T1000 (cell line): ENCODE measurements at places on chromosomes 12 and 14.

GRCh38 chr14:43479596-43480195, 1027.4 kb downstream of the FSCB start:
- no peak for DNase-seq

DNA sequence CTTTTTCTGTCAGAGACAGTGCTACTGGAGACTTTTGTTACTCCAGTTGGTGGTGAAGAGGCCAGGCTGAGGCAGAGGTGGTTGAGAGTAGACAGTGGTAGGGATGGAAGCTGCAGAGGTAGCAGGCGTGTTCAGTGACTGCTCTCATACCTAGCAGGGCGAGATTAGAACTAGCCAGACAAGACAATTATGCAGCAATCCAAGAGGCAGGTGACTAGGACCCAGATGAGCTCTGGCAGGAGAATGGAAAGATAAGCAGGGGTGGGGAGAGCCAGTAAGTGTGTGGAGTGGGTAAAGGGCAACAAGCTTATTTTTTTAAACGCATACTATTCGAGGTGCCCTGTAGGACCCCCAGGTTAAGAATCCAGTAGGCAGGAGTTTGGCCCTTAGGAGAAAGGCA, 4.8 kb downstream of the PPP1R36 start:
- DNase-seq, result no peak

DNA sequence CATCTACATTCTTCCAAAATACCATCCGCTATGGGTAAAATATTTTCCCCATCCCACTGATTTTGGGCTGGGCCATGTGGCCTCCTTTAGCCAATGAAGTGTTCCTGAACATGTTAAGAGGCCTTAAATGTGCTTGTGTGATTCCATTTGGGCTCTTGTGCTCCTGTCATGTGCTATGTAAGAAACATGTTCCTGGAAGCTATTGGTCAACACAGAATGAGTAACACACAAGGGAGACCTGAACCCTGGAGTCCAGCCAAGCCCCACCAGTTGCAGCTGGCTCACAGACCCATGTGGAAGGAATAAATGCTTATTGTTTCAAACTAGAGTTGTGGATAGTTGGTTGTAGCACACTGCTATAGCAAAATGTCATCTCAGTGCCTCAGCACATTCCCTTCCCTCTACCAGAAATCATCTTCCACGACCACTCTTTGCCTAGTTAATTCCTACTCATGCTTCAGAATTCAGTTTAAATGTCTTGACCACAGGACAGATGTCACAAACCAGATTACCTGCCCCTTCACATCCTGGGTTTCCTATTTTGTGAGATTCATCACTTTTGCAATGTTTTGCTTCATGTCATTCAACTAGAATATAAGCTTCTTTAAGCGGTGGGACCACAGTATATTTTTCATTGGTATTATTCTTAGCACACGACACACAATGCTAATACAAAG, 217.3 kb upstream of the EEA1 start:
- DNase-seq, result no peak

GRCh38 chr12:70948236-70948975, 27.9 kb upstream of the PTPRR start:
- no peak for DNase-seq

DNA sequence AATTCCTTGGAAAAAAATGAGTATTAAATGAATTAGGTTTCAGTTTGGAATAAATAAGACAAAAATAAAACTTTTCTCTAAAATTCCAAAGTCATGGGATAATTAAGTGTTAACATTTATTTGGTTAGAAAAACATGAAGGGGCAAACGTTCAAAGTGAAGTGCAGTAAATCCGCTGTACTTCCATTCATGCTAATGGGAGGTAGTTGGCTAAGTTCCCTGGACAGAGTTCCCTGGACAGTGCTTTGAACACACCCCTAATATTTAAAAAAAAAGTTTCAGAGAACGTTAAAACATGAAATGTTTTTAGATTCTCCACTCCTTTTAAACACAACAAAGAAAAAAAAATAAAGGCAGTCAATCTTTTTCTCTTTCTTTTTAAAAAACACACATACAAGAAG, 16.3 kb downstream of the ALX1 start:
- DNase-seq, result no peak

DNA sequence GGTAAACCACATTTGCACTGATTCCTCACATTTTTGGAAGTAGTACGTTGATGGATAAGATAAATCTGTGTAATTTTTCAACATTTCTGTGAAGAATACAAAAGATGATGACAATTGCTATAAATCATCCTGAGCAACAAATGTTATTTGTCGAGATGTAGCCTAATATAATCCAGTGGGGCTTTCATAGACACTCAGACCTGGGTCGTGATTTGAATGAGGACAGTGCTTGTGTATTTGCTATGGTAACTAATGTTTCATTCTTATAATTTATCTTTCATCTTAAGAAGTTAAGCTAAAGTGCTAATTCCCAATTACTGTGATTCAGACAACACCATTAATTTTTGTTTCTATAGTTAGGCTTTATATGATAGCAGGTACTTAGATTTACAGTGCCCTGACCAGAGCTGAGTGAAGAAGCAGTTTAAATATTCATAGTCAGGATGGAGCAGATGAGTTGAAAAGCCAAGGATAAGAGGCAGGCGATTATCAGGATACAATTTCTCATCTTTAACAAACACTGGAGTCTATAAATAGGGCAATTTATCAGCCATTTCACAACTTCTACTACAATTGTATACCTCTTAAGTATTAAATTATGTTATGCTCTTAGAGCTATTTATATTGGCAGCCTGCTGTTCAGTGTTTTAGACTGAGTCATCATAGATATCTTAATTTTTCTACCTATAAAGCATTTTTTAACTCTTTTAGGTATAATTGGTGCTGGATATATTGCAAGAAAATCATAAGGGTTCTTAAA, 359.9 kb downstream of the TRHDE start:
- DNase-seq, result no peak

- peak; percentile 20 for DNase-seq
Observed at GRCh38 chr12:109951136-109951535, 45.0 kb downstream of the GIT2 start.

DNA sequence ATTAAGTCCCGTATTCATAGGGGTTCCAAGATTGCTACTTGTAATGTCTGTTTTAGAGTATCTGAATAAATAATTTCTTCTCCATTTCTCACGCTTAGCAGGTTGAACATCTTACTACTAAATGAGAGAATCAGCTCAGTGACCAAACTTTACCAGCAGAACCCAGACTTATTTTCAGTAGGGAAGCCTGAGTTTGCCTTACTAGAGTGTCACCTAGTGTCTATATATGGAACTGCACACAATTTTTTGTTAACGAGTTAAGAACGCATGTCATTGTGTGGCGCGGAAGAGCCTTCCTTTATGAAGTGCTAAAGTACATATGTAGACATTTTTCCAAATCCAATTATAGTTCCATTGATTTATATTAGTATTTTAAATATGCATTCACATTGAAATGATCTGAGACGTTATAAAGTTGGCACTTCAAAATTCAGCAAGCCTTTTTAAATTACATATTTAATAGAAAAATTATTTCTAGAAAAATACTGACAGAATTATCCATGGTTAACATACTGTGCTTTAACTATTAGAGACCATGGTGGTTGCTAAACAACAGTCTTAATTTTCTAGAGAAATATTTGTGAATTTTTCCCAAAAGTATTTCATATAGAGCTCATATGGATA, 88.3 kb downstream of the RPS29 start:
- no peak for DNase-seq

DNA sequence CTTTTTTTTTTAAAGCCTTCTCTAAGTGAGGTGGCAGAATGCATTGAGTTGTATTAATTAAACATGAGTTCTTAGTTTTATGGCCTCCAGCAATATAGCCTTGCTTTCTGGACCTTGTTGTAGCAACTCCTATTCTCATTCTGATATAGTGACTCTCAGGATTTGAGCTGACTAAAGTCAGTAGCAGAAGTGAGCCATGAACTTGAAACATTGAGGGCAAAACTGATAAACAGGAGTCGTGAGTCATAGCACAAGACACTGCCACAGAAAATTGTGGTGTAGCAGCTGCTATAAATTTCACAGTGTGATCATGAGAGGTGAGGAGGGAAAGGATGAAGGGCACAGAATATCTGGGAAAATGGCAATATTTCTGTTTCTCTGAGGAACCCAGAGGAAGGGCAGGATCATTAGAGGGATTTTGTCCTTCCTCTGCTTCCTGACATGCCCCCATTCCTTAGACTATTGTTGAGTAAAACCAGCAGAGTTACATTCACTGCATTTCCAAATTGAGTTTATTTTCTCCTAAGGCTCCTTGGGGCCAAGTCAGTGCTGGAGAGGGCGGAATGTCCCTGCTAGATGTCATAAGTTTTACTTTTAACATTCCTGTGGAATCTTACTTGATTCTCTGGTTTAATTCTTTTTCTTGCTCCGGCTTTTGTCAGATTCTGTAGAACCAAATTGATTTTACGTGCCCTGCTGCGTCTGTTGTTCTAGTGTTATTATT, 7.5 kb downstream of the KLRG1 start:
- no peak for DNase-seq

DNA sequence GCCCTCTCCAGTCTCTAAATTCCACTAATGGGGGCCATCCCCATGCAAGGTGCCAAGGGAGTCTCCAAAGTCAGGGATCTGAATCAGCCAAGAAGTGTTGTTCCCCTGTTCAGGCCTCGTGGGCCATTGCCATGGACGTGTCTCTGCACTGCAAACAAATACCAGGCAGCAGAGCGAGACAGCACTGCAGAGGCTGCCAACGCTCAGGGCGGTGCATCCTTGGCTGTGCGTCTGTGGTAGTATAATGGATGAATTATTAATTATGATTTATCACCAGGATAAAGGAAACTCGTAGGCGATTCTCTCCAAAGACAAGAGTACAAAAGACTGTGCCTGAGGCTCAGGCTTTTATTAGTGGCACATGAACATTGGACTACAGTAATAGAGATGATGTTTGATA, 122.3 kb upstream of the NTF3 start:
- no peak for DNase-seq

DNA sequence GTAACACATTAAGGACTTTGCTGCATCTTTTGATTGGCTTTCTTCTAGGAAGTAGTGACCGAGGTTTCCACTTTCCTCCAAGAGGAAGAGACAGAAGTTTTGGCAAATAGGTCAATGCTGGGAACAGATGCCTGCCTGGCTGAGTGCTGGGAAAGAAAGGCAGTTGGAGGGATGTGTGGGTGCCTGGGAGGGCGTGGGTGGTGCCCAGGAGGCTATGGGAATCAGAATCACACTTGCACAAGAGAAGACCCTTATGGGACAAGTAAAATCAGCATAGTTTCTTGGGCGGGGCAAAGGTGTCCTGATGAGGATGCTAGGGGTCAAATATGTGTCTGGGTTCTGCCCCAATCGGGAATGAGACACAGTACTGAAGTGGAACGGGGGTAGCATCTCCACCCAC, 906 bp upstream of the ACADS start:
- no peak for DNase-seq

GRCh38 chr12:104049278-104049902, 597 bp downstream of the GLT8D2 start:
- DNase-seq, result no peak

DNA sequence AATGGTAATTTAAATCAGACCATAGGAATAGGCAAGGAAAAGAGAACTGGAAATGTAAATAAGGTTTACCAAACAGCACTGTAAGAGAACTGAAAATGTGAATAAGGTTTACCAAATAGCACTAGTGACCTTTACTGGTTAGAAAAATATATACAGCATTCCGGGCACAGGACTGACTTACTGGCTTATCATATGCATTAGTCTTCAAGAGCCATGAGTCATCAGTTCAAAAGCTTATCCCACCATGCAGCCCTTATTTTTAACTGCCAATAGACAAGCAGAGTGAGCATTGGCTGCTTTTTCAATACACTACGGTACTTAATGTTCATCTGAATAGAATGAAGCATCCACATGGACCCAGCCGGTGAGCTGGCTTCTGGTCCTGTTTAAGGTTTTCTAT, 13.0 kb upstream of the NELL2 start:
- DNase-seq, result peak; percentile 59

DNA sequence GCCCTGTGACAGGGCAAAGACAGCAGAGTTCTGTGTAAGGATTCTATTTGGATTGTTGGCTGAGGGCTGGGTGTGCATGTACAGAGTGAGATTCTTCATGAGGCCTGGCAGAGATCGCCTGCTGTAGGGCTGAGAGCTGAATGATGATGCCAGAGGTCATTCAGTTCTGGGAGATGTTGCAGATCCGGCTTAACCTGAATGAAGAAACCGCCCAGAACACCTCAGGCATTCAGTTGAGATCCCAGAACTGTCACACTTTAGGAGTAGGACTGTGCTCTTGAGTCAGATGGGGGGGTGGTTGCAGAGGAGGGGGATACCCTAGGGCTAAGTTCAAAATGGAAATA, 5.8 kb upstream of the EVL start:
- no peak for DNase-seq

DNA sequence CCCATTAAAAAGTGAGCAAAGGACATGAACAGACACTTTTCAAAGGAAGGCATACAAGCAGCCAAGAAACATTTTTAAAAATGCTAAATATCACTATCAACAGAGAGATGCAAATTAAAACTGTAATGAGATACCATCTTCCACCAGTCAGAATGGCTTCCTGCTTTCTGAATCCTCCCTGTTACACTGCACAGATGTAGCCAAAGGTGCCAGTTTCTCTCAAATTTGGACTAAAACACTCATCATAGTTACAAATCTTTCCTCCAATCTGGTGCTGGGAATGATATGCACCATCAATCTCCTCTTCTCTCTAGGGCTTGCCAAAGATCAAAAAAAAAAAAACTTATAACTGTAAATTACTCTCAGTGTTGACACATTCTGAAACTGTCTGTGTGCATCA, 311.8 kb upstream of the CLEC14A start:
- DNase-seq, result no peak

- DNase-seq, result no peak
Observed at GRCh38 chr14:37791384-37792036, 196.1 kb downstream of the TTC6 start.

DNA sequence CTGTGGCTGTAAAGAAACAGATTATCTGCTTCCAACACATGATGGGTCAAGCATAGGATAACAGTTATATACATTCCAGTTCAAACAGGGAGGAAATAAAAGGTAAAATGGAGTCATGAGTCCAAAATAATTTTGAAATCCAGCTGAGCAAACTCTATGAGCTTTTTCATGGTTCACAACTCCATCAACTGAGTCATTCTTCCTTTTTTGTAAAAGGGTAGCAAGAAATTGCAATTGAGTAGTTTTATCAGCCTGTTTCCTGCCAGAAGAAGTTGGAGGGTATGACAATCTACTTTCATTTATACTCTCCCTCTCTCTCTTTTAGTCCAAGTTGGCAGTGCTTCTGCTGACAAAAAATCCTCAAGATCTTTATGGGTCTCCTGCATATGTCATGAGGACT, 95.6 kb downstream of the CPNE8 start:
- DNase-seq, result no peak

GRCh38 chr12:40207551-40207950, 17.2 kb upstream of the LRRK2 start:
- DNase-seq, result no peak

DNA sequence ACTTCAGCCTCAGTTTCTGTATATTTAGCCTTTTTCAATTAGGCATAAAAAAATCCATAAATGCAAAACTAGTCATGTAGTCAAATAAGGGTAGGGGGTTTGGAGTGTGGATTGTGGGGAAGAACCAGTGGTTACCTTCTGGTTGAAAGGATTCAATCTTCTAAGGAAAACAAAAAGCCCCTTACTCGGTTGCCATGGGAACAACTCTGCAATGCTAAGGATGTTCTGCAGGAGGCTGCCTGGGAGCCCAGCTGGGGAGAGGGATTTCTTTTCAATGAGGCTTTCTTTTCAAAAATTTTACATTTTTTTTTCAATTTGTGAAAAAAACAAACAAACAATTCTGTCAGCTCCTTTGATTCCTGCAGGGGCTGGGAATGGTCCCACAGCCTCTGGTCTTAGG, 67.2 kb downstream of the SLC8A3 start:
- DNase-seq, result no peak

GRCh38 chr14:75941030-75941429, 40.8 kb downstream of the TGFB3 start:
- DNase-seq, result no peak
